ENCODE measurements at places on chromosomes 6 and 20.

- peak; percentile 56 for DNase-seq
These were observed 30.4 kb downstream of the ATXN1 start for GRCh38 chr6:16730738-16731477.

DNA sequence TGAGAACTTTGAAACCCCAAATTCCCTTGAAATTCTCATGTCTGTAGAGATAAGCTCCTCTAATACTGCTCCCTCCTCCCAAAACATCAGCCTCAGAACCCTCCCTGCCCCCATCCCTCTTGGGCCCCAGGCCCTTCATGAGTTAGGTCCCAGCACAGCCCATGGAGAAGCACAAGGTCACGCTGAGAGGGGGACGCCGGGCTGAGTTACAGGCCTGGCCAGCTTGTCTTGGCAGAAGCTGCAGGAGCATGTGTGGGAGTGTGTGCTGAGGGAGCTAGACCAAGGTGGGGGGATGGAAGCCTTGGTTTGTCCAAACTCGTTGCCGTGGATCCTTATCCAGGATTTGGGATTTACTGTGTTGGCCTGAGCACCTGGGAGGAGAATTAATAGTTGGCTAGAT, 8.5 kb upstream of the PTCRA start:
- no peak for DNase-seq

- no peak for DNase-seq
These were observed 42.8 kb upstream of the MTRF1L start for GRCh38 chr6:153045271-153045670.

DNA sequence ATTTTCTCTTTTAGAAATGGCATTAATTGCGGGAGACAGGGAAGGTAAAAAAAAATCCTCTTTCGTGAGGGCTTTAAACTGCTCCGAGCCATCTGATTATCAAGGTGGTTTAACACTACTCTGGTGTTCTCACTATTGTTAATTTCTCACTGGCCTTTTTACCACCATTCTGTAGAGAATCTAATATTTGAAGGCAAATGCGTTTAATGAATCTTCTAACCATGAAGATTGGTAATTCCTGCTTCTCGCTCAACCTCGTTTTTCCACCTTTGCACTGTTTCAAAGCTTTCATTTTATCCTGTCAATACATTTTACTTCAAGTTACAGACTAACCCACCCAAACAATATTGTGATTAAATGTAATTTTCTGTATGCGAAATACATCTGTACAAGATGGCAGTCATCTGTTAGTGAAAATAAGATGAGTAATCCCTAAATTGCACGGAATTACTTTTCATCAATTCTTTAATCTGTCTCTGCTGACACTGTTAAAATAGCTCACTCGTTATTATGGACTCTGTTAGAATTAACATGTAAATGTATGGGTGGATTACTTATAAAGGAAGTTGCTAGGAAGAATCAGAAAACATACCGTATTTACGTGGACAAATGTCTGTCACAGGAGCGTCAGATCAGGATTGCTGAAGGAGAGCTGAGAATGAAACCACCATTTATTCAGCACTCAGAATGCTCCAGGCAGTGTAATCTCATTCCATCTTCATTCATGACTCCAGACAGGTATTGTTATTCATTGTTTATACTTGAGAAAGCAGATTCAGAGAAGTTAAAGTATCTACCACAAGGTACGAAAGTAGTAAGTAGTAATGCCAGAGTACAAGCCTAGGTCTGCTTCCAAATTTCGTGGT, 1.1 kb upstream of the LCA5 start:
- no peak for DNase-seq

GRCh38 chr20:19122395-19122794, 90.0 kb upstream of the SLC24A3 start:
- no peak for DNase-seq

- no peak for DNase-seq
These were observed 492.4 kb downstream of the RFPL4B start for GRCh38 chr6:112839525-112839961.

- DNase-seq = no peak
These were observed 7.8 kb downstream of the NAA20 start for GRCh38 chr20:20024942-20025341.

- DNase-seq = no peak
These were observed 177.0 kb downstream of the TTLL2 start for GRCh38 chr6:167501831-167502385.

All from central memory CD4-positive, alpha-beta T cell (primary cell).